ENCODE measurements at places on chromosomes 6 and 20. TPM values are rescaled to one million over a fixed set of nuclear protein-coding genes. Genes with fewer than 3 reads are reported as not detected.

RHAG gene
- total RNA-seq = not detected

OPRM1 gene
- not detected for total RNA-seq

UFL1 gene
- total RNA-seq = 28.3 TPM

ARFGEF3 gene
- total RNA-seq = 0.72 TPM

TFAP2A gene
- not detected for total RNA-seq

TCP11 gene
- not detected for total RNA-seq

XKR7 gene
- total RNA-seq = 0.02 TPM

RRAGD gene
- total RNA-seq = 11.3 TPM

ZC3H12D gene
- total RNA-seq = 82.7 TPM

SMAP1 gene
- 16.1 TPM for total RNA-seq

ABHD16A gene
- 19.9 TPM for total RNA-seq

- peak; percentile 51 for DNase-seq
Measured at GRCh38 chr20:36472637-36473090, 68.7 kb upstream of the MYL9 start.

- no peak for DNase-seq
Measured at GRCh38 chr20:41365777-41366545, 657 bp downstream of the EMILIN3 start.

DNA sequence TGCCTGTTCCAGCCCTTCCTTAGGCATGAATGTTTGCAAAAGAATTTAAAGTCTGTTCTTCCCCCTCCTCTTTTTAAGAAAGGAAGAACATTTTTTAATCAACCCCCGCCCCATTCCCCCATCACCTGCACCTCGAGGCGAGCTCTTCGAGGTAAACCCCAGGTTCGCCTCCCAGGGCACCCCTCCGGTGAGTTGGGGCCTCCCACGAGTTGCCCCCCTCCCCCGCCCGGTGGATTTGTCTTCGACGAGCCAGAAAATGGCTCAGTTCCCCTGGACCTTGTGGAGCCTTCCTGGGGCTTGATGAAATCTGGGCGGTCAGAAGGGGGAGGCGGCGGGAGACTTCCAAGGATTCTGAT, 256 bp upstream of the OVOL2 start:
- DNase-seq = no peak

GRCh38 chr6:112433457-112433856, 86.3 kb downstream of the RFPL4B start:
- no peak for DNase-seq

GRCh38 chr6:142542704-142543233, 241.0 kb downstream of the ADGRG6 start:
- peak; percentile 14 for DNase-seq

DNA sequence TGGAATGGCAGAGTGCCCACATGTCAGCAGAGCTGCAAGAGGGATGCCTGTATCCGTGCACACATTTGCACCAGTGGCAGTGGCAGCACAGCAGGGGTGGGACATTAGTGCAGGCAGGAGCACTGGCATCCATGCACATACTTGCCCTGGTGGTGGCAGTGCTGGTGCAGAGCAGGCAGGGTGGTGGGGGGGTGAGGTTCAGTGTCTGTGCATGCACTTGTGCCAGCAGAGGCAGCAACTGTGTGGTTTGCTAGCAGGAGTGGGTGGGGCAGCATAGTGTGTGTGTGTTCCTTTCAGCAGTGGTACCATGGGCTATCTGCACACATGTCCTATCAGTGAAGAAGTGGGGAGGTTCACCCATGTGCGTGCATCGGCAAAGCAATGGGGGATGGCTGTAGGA, 151.6 kb downstream of the EPM2A start:
- no peak for DNase-seq

DNA sequence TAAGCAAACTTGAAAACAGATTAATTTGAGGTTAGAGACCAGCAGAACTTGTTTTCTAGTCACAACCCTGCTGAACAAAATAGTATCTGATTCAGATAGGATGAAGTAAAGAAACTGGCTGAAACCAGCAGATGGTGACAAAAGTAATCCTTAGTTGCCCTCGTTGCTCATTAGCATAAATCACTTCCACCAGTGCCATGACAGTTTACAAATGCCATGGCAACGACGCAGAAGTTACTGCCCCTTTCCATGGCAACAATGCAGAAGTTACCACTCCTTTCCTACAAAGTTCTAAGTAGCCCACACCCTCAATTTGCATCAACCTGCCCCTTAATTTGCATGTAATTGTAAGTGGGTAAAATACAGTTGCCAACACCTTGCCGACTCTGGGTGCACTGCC, 23.7 kb downstream of the SNRPB start:
- DNase-seq = no peak

- no peak for DNase-seq
Measured at GRCh38 chr6:23013776-23014175, 444.4 kb downstream of the HDGFL1 start.

DNA sequence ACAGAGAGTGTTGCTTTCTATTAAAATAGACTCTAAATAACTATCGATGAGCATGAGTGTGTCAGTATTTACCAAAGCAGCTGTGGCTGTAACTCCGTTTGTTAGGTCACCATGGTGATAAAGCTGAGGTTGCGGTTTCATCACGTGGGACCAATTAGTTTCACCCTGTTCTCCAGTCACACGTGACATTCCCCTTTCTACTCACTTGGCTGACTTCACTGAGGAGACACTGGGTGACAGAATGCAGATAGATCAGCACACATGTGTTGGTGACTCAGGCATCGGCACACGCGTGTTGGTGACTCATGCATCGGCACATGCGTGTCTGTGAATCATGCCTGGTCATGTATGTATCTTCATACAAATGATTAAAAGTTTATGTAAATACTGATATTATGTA, 285.4 kb downstream of the THBS2 start:
- no peak for DNase-seq

- DNase-seq = no peak
Measured at GRCh38 chr6:122833021-122833491, 44.0 kb downstream of the SMPDL3A start.

DNA sequence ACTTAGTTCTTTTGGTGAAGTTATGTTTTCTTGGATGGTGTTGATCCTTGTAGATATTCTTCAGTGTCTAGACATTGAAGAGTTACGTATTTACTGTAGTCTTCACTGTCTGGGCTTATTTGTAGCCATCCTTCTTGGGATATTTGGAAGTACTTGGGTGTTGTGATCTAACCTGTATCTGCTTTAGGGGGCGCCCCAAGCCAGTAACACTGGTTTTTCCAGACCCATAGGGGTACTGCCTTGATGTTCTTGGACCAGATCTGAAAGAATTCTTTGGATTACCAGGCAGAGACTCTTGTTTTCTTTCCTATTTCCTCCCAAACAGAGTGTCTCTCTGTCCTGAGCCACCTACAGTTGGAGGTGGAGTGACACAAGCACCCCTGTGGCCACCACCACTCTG, 309.1 kb upstream of the IMPG1 start:
- DNase-seq = no peak

DNA sequence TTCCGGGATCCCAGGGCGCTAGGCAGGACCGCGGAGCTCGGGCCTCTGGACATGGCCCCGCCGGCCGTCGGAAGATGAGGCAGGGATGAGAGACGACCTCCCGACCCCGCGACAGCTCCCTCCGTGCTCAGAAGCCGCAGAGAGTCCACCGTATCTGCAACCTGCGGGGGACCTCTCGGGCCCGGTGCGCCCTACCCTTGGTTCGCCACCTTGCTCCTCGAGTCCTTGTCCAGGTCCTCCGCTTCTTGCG, 301 bp downstream of the PPP1R3D start:
- DNase-seq = no peak

GRCh38 chr20:57056651-57057050, 209.8 kb downstream of the BMP7 start:
- no peak for DNase-seq

GRCh38 chr20:1005452-1006027, 3.4 kb upstream of the RSPO4 start:
- peak; percentile 48 for DNase-seq

DNA sequence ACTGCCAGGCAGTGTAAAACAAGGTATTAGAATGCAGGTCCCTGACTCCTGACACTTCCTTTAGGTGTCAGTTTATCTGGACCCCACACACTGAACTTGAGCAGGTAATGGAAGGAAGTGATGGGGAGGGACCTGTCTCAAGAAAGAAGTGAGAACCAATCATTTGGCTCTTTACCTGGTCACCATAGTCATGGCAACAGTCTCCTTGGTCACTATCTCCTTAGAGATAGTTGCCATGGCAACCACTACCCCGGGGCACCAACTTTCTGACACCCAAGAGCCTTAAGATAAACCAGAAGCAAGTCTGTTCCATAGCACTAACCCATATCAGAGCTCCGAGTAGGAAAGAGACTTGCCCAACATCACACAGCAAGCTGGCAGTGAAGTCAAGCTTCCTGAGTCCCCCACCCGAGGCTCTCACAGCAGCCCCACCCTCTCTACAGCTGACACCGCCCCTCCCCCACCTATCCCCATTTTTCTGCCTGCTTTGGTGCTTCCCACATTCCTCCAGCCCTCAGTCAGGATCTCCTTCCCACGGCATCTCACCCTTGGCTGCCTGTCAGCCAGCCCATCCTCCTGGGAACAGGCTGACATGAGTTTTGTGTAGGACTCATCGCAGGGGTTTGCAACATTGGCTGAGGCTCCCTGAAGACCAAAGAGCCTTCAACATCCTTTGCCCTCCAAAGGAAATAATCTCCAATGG, 16.3 kb upstream of the HM13 start:
- DNase-seq = no peak

DNA sequence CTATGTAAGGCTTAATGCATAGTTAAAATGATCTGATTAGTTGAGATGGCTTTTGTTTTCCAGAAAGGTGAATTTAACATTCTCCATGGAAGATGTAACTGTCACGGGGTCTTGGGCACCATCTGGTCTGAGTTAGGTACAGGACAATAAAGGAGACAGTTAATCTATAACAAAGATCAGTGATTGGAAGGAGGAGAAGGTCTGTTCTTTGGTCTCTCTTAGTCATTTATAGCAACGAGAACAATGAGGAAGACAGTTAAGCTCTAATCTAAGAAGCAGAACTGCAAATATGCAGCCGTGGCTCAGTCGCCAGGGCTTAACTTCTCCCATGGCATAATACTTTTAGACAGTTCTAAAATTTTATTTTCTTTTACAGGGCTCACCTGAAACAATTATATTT, 405.5 kb upstream of the SULF2 start:
- no peak for DNase-seq

DNA sequence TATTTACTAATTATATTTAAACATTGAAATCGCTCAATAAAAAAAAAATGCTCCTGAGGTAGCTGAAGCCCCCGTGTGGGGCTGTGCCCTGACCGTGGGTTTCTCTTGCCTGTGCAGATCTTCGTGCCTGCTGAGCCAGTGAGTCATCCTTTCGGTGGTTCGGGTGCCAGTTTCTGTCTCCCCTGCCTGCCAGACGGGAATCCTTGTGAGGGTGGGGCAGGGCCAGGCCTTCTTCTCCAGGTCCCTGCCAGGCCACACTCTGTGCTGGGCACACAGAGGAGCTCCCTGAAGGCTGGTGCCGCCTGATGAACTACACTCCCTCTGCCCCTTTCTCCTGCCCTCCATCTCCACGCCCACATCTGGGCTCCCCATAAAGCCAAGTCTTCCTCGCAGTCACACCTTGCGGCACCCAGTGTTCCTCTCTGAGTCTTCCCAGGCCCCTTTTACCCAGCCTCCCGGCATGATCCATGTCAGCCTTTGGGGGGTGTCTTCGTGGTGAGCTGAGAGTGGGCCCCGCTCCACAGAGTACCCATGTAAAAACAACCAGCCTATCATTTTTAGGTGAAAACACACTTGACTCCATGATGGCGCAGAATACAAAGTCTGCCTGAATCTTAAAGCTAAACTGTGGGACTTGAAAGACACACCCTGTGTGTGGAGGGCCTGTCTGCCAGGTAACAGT, 19.3 kb downstream of the FGD2 start:
- peak; percentile 82 for DNase-seq

DNA sequence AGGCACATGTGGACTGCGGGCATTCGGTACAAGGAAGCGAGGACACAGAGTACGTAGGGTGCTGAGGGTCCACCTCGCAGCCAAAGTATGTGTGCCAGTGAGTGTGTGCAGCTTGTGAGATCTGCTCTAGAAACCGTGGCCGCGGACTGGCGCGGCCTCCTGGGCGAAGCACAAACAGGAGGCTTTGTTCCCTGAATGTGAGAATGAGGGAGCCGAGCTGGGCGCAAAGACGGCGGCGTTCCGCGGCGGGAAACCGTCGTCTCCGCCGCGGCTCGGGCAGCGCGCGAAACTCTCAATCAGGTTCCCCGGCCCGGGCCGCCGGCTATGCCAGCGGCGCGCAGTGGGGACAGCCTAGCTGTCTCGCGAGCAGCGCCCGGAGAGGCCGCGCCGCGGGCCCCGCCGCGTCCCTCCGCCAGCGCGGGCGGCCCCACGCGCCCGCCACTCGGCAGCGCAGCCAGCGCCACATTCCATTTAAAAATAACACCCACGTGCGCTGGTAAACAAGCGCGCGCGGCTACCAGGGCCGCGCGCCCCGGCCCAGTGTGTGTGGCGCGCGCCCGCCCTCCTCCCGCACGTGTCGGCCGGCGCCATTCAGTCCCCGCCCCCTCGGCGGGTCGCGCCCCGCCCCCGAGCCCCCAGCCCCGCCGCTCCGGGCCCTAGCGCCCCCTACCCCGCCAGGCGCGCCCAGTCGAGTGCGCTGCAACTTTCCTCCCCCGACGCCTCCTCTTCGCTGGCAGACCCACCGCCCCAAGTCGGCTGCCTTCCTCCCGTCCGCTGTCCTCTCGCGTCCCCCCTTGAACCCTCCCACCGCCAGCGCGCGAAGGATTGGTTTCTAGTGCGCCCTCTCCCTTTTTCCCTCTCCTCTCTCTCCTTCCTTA, 3.0 kb upstream of the FOXO3 start:
- DNase-seq = peak; percentile 56

DNA sequence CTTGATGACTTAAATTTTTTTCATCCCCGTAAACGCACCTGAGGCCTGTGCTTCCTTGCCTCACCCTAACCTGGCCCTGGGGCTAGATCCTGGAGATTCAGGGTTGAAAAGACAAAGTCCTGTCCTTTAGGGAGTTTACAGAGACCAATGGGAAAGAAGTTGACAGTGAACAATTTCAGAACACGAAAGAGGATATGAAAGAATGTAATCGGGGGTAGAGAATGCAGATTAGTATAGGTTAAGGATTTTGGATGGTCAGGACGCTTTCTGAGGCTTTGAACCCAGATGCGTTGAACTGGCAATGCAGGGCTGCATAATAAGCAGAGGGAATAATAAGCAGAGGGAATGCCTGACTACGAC, 1.7 kb upstream of the FBXO5 start:
- DNase-seq = no peak

DNA sequence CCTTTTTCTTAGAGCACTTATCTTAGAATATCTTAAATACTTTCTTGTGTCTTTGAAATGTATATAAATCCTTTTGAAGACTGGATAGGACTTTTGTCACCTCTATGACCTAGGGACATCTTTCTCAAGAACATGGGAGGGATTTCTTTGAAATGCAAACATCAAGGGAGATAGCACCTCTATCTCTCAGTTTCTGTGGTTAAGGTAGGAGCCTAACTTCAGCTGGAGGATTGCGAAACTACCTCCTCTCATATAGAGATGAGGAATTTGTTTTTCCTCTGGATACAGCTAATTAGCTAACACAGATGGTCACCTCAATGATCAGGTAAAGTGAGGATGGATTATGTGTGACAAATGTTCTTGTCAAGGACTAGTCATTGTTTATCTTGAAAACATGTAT, 631.3 kb upstream of the IMPG1 start:
- no peak for DNase-seq

- DNase-seq = no peak
Measured at GRCh38 chr20:40192081-40192480, 497.0 kb downstream of the MAFB start.

Measured in activated naive CD4-positive, alpha-beta T cell treated with anti-CD3 and anti-CD28 coated beads for 36 hours (primary cell).